ENCODE measurements at places on chromosomes 3 and 15. TPM values are rescaled to one million over a fixed set of nuclear protein-coding genes. Genes with fewer than 3 reads are reported as not detected.

DNA sequence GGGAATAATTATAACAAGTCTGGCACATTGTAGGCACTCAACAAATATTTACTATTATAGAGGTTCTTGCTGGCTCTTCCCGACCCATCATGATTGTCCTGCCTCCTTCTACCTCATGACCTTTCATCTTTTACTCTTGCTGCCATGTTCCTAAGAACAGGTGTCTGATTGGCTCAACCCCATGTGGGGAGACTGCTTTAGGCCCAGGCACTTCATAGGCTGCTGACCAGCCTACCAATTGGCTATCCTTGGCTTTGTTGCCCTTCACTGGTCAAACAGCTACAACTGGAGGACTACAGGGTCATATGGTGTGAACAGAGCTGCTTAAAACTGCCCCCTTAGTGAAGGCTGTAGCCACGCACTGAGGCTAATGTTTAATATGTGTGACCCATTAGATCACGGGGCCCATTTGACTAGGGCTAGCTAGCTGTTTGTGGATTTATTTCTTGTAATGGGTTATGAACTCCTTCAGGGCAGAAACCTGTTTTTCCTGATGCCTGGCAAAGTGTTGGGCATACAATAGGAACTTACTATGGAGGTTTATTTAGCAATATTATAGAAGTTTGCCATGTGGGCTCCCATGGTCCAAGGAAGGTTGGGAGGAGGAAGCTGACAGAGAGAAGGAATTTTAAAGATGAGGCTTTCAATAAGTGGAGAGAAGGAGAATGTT is 239.9 kb upstream of the TBC1D5 start:
- no peak for DNase-seq

DNA sequence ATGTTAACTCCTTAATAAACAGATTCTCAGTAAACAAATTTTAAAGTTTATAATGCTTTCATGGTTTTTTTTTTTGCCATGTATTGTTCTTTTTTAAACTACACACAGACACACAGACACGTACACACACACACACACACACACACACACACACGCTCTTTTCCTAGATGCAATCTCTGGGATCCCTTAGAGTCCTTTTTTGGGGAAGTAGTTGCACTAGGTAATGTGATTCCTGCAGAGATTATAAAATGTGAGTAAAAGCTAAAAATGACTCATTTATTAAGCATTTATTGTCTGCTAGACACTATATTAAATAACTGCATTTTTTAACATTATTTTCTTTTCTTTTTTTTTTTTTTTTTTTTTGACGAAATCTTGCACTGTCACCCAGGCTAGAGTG is 19.9 kb downstream of the NDUFB5 start:
- no peak for DNase-seq

DNA sequence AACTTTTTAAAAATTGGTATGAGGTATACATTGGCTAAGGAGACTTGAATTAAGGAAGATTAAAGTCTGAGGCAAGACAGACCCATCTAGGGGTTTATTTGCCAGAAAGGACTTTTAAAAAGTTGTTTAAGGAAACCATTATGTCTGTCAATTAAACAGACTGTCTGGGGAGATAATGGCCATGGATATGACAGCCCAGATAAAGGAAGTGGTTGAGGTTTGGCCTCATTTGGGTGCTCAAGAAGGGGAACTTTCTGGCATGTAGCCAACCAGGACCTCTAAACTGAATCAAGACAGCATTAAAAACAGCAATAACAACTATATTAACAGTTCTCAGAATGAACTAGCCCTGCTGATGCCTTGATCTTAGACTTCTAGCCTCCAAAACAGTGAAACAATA is 9.9 kb upstream of the CD200R1L start:
- no peak for DNase-seq

DNA sequence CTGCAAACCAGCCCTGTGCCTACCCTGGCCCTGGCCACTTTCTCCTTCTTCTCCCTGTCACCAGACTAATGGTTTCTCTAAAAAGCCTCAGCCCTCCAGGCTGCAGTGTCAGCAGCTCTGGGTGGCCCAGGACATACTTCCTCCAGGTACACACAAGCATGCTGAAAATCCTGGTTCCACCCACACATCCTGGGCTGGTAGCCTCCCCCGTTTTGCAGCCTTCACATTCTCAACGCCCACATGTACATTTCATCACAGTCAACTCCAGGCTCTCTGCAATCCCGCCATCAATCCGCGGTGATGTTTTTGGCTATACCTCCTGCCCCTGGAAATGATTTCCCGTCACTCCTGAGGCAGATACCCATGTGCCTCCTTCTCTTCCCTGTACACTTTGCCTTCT is 59.4 kb downstream of the MAGEF1 start:
- peak; percentile 11 for DNase-seq

DNA sequence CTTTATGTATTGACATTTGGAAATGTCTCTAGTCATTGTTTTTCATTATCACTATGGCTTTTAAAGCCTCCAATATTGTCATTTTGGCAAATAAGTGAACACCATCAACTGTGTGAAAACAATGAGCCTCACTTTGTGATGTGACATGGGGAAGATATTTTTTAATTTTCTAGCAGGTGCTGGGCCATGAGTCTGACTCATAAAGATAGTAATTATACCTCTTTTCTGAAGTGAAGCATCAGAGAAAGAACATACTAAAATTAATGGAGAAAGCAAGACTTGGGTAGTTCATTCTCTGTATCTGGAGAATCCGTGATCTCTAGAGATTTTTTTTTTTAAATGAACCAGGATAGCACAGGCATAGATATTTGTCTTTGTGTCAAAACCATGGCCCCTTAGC is 100.8 kb downstream of the CCNL1 start:
- no peak for DNase-seq

DNA sequence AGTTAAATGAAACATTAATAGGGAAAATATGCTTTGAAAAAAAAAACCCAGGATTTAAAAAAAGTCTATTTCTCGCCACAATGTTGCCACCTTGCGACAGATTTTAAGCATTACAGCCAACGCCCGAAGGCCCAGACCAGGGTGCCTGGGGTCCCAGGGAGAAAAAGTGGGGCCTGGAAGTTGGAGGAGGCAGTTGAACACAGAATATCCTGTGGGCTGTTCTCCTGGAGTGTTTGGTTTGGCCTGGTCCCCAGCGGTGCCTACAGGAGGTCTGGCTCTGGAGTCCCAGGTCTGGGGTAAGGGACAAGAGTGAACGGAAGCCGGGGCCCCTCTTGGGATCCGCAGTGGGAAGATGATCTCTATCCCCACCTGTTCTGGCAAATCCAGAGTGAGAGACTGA is 3.4 kb downstream of the RNU6-1 start:
- DNase-seq = no peak

- DNase-seq = no peak
Measured at GRCh38 chr3:184258926-184259325, 2.4 kb downstream of the CAMK2N2 start.

- DNase-seq = no peak
Measured at GRCh38 chr15:99508852-99509251, 56.9 kb upstream of the MEF2A start.

DNA sequence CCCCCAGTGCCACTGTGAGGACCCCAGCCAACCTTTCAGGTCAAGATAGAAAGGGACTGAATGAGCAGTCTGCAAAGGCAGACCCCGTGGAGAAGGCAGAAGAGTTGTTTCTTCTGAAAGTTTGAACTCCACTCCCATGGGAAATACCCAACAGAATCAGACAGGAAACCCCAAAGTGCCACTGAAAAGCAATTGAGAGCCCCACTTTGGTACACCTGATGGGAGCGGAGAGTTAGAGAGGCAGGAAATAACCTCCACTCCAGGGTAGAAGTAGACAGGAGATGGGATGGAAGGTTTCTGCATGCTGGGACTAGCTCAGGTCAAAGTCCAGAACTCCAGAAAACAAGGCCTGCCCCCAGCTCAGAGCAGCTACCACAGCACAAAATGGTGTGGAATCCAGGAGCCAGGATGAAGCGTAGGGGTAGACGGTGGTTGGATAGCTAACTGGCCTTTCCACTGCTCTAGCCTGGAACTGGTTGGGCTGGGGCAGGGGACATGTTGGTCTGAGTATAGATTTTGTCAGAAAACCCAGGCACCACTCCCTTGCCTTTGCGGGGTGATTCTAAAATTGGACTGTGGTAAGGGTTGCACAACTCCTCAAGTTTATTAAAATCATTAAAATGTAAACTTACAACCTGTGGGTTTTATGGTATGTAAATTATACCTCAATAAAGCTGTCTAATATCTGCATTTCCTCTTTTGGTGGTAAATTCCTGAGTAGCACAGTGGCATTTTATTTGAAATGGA is 1.9 kb upstream of the RAB43 start:
- no peak for DNase-seq

GRCh38 chr3:56593455-56594158 is 36.6 kb downstream of the CCDC66 start:
- no peak for DNase-seq

DNA sequence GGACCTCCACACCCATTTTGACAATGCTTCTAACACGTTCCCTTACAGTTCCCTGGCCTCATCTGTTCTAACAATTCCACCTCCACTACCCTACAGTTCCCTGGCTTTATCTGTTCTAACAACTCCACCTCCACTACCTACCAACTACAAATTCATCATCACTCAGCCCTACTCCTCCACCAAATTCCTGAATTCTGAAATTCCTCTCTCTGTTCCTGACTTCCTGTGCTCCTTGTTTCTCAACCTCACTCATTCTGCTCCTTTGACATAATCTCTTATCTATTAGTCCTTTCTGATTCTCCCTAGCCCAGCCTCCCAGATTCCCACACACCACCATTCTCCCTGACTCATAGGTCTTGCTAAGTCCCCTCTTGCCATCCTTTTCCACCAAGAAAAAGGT is 22.5 kb downstream of the UPK1B start:
- no peak for DNase-seq

DNA sequence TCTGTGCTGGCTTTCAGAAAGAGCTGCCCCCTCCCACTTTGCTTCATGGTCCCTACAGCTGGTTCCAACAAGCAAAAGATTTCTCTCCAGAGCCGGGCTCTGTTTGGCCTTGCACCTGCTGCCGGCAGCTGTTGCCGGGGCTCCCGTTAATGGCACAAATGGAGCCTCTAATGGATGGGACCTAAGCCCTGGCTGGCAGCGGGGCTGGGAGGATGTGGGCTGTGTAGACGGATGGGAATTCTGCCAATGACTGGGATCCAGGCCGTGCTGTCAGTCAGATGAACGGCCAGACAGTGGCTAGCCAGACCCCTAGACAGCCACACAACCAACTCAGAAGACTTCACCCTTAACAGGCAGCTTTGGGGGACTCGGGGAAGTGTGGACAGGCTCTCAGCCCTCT is 88.0 kb downstream of the RPLP1 start:
- no peak for DNase-seq

- peak; percentile 53 for DNase-seq
Measured at GRCh38 chr15:48440084-48440483, 108.9 kb downstream of the DUT start.

GRCh38 chr3:153166206-153166605 is 4.2 kb downstream of the RAP2B start:
- DNase-seq = no peak

GRCh38 chr3:51276046-51276445 is 109.0 kb upstream of the MANF start:
- no peak for DNase-seq

GRCh38 chr3:76679541-76679940 is 360.4 kb upstream of the ROBO2 start:
- DNase-seq = no peak

- DNase-seq = no peak
Measured at GRCh38 chr3:152857082-152857481, 22.2 kb downstream of the P2RY1 start.

- DNase-seq = no peak
Measured at GRCh38 chr3:88824666-88825564, 282.5 kb upstream of the EPHA3 start.

DNA sequence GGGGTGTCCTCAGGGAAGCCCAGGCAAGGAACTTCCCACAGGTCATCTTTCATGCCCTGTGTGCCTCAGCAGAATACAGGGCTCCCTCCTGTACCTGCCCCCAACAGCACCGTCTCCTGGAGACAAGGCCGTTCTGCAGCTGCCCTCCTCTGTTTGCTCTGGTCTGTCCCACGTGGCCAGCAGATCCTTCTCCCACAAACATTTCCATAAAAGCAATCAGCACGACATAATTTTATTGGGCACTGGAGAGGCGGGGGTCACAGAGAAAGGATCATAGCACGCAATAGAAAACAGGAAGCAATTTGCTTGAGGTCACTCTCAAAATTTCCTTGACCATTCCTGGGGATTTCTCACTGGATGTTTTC is 29.4 kb downstream of the STARD5 start:
- no peak for DNase-seq

DNA sequence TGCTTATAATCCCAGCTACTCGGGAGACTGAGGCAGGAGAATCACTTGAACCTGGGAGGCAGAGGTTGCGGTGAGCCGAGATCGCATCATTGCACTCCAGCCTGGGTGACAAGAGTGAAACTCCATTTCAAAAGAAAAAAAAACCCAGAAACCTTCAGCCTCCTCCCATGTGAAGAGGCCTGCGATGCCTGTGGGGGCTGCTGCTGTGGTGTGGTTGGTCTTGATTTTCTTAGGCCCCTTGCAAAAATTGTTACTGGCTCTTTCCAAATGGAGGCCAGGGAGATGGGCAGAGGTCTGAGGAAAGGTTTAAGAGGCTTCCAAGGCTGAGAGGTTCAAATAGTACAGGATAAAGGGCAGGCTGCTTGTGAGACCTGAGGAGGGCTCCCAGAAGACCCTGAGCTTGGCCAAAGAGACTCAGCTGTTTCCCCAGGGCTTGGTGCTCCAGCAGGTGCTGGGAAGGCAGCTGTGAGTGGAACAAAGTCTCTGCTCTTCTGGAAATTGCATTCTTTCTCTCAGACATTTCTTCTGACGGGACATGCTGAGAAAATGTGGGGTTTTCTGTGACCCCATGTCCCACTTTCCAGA is 18.4 kb downstream of the GCSAM start:
- no peak for DNase-seq

GRCh38 chr3:133662278-133662651 is 524 bp upstream of the TOPBP1 start:
- DNase-seq = no peak

DNA sequence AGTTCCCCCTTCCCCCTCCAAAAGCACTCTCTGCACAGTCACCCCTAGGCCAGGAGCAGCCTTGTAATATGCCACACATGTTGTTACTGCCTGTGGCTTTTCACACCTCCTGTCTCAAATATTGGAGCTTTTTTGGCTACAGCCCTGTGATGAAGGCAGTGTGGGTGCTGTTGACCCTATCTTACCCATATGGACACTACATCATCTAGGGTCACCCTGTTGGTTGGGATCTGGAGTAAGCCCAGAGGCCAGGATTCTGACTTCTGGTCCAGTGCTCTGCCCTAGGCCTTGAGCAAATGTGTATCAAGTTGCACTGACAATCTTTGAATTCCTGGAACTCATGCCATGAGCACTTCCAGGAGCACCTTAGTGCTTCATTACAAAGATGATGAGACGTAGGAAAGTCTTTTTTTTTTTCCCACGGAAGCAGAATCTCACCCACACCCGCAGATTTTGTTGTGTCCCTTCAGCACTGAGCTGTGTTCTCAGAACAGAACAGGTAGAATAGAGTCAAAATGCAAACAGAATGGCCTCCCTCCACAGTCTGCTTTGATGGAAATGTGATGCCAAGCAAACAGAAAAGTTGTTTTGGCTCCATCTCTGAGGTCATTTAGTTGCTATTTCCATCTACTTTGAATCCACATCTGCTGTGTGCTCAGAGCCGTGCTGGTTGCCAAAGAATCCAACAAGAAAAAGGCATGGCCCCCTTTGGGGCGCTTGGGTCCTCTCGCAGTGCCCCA is 49.6 kb downstream of the SMAD3 start:
- DNase-seq = no peak

GRCh38 chr15:75640483-75641178 is 607 bp upstream of the IMP3 start:
- no peak for DNase-seq

Gene SPINK8
- total RNA-seq = not detected

Gene SLC6A11
- total RNA-seq = not detected

Gene IL17RD
- 4.4 TPM for total RNA-seq

Gene BNC1
- total RNA-seq = 1.2 TPM

Gene THSD4
- 80.7 TPM for total RNA-seq

Gene PLSCR5
- total RNA-seq = not detected

All from left ventricle myocardium superior (tissue), 1 donor.